Activated T-cell treated with anti-CD3 and anti-CD28 coated beads, Interleukin-2, amount 50 U/mL, for 4 hours (primary cell): ENCODE measurements at places on chromosomes 1 and 21.

- no peak for DNase-seq
Measured at GRCh38 chr1:237303929-237304328, 261.9 kb downstream of the RYR2 start.

GRCh38 chr1:89953929-89954328 is 41.0 kb upstream of the ZNF326 start:
- DNase-seq: no peak

GRCh38 chr21:33238565-33239255 is 9.0 kb downstream of the IFNAR2 start:
- DNase-seq: no peak

DNA sequence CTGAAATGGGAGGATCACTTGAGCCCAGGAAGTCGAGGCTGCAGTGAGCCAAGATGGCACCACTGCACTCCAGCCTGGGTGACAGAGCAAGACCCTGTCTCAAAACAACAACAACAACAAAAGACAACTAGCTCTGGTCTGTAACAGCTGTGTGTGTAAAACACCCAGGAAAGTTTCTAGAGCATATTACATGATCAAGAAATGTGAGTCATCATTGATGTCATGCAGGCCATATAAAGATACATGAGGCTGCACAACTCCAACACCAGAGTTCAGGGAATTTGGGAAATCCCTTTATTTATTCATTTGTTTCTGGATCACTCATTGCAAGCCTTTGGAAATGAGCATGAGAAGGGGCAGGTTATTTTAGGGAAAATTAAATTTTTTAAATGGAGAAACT is 50.3 kb upstream of the CTPS1 start:
- DNase-seq: no peak

DNA sequence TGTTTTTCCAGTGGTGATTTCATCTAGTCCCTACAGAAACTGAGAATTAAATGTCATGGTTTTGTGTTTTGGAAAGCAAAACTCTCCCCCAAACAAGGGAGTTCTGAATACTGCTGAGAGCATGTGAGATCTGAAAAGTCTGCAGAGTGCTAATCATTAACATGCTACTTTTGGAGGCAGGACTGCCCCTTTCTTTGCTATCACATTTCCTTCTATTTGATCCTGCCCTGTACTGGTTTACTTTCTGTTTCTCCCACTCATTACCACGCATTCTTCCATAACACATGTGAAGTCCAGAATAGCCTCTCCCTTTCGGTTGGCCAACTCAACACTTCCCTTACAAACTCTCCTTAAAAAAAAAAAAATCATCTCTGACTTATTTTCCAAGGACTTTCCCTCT is 63.6 kb downstream of the GADD45A start:
- no peak for DNase-seq

GRCh38 chr1:232890340-232890943 is 60.0 kb upstream of the NTPCR start:
- DNase-seq: no peak

DNA sequence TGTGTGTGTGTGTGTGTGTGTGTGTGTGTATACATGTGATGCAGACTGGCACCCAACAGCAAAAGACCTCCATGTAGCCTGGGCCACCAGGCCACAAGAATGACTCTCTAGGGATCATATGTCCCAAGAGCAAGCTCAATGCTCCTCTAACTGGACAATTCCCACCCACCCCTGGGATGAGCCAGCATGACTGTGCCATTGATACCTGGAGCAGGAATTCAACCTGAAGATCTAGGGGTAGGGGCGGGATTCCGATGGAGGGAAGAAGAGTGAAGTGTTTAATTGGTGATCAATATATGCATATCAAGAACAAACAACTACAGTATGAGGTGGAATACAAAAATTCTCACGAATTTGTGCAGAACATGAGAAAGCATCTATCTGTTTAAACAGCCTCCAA is 136.2 kb downstream of the PSMG1 start:
- no peak for DNase-seq

GRCh38 chr21:23743821-23744220 is 1863.5 kb downstream of the MRPL39 start:
- no peak for DNase-seq

DNA sequence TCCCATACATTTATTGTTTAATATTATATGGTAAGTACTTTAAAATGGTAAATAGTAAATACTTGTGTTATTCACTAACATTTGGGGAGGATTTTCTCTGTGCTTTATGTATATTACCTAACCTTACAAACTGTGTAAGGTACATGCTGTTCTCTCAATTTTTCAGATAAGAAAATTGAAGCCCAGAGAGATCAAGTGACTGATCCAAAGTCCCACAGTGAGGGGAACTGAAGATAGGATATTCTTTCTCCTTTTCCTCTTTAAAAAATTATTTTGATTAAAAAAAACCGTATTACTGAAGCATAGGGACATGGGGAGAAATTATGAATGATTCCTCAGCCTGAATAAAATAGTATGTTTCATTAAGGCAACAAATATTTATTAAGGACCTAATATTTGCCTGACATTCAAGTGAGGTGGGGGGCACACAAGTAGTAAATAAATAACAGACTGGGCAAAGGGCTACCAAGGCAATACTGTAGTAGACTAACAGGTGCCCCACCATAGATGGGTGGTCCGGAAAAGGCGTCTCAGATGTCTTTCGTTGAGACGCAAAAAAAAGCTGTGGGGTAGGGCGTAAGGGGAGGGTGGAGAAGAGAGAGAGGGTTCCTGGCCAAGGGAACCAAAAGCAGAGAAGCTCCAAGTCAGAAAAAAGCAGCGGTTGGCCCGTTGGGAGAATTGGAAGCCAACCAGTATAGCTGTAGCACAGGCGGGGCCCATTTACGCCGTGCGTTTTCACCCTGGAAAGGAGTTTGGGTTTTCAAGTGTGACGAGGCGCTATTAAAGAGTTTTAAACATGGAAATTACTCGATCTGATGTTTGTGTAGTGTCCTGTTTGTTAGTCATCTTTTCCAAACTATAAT is 944 bp upstream of the AGO3 start:
- peak; percentile 31 for DNase-seq

GRCh38 chr1:94678202-94678848 is 136.8 kb upstream of the F3 start:
- DNase-seq: no peak

DNA sequence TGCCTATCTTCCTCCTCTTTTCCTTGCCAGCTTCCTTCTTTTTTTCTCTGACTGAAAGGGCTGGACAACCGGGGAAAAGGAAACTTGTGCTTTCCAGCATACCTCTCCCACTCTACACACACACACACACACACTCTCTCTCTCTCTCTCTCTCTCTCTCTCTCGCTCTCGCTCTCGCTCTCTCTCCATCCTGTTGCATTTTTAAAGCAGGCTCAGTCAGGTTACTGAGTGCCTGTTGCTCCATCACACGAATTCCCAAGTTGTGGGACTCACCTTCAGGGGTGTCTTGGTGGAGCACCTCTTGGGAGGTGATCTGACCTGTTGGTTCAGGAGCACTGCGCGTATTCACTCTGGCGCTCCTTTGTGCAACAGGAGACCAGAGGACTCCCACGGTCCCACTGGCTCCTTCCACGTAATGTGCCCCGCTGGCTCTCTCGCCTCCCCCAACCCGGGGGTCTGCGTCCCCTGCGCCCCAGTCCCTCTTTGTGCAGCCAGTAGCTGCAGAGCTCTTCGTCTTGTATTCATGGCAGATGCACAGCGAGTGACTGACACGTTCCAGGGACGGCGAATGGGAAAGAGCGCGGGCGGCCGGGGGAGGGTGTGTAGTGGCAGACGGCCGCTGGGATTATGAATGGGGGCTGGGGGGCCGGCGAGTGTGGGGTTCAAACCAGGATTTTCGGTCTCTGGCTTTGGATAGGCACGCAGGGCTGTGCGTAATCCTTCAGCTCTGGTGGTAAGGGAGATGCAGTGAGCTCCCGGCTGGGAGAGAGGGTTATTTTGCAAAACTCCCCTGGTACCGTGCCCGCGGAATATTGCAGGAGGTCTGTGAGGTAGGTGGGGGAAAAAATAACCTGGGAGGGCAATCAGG is 660 bp upstream of the PDE4B start:
- no peak for DNase-seq

- peak; percentile 40 for DNase-seq
Measured at GRCh38 chr1:236395230-236395946, 1.3 kb downstream of the EDARADD start.

- no peak for DNase-seq
Measured at GRCh38 chr1:93178418-93178817, 1.8 kb downstream of the TMED5 start.
